ENCODE measurements at places on chromosomes 11 and 22.

- no peak for DNase-seq
Observed at GRCh38 chr11:76553554-76554476, 109.0 kb downstream of the EMSY start.

DNA sequence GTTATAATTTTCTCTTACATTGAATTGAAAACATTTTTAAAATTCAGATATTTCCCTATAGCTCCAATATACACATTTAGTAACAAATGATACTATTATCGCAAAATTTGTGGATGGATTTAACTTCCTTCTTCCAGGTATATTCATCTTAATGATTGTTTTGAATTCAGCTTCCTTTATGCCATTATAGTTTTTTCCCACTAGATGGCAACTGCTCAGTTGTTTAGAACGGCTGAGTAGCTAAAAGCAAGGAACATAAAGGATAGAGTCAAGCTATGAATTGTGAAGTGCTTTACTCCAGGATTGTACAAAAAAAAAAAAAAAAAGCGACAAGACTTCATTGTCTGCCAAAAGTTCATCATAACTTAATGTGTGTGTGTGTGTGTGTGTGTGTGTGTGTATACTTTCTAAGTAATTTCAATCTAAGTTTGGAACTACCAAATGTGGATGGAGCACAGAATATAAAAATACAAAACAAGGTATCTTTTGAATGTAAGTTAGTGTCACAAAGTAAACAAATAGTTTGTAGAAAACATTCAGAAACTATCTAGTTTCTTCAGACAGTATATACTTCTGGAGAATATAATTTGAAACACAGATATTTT lies 846.4 kb downstream of the DLG2 start:
- DNase-seq = no peak

GRCh38 chr22:29348956-29349355 lies 33.5 kb upstream of the RASL10A start:
- no peak for DNase-seq

- no peak for DNase-seq
Observed at GRCh38 chr11:20226933-20227332, 66.7 kb upstream of the DBX1 start.

Measured in CD4-positive, alpha-beta T cell treated with Interleukin-17A for 4 hours (primary cell).